ENCODE measurements at places on chromosomes 4 and X.

- no peak for DNase-seq
Observed at GRCh38 chr4:123055943-123056342, 133.5 kb upstream of the NUDT6 start.

- DNase-seq = no peak
Observed at GRCh38 chrX:153954558-153955227, 10.2 kb upstream of the RENBP start.

DNA sequence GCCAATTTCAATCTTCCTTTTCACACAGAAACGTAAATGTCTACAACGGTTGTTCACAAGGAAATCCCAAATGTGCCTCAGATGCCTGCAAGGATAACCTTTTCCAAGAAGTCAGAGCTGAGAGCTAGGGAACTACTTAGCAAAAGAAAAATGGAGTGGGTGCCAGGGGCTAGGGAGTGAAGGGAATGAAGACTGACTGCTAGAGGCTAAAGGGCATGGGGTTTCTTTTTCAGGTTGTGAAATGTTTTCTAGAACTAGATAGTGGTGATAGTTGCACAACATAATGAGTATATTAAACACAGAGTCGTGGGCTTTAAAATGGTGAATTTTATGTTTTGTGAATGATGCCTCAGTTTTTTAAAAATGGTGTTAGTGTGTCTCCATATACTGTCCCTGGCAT is 53.4 kb downstream of the CD99L2 start:
- DNase-seq = no peak

- no peak for DNase-seq
Observed at GRCh38 chr4:112853662-112854256, 195.7 kb upstream of the ANK2 start.

DNA sequence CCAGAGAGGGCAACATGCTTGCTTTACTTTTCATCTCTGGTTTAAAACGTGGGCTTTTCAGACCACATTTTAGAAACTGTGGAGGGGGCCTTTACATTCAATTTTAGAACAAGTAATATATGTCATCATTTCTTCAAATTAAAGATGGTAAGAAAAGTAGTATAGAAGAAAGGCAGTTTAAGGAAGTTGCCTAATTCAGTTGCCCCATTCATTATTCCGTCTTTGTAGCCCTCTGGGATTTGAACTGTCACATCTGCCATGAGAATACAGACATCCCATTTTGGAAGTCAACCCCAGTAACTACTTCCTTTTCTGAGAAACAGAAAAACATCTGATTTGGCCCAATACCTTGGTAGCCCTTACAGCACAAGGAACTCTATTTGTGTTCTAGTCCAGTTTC is 61.2 kb downstream of the PASD1 start:
- DNase-seq = no peak
